ENCODE measurements at places on chromosomes 12 and 14. TPM values are rescaled to one million over a fixed set of nuclear protein-coding genes. Genes with fewer than 3 reads are reported as not detected.
A peak's percentile ranks its signal among the peaks of the same experiment; 100 is the strongest.

DNA sequence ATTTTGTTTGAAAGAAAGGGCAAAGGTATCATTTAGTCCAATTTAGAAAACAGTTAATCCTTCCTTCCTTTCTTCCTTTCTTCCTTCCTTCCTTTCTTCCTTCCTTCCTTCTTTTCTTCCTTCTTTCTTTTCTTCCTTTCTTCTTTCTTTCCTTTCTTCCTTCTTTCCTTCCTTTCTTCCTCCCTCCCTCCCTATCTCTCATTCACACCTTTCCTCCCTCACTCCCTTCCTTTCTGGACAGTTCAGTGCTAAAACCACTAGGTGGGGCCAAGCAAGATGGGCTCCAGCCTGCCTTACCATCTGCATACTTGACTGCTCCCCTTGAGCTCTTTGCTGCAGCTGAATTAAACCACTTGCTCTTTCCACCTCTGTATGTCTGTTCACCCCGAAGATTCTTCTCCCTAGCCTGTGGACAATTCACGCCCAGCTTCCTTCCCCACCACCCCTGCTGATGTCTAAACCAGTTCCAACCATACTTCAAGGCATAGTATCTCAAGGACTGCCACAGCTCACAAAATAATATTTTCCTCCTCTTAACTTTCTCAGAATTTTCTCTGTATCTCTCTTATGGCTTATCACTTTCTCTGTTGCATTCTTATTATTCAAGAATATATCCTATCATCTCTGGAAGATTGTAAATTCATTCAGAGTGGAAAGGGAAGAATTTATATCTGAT, 78.0 kb downstream of the DBX2 start:
- no peak overlapping the region for H3K4me3 ChIP-seq
- H3K27ac ChIP-seq, result no peak overlapping the region
- H3K4me1 ChIP-seq, result no peaks in the 10 kb centered on the region
- no peaks in the 10 kb centered on the region for H3K36me3 ChIP-seq
- no peaks in the 10 kb centered on the region for H3K27me3 ChIP-seq

The ALDH1L2 gene
- total RNA-seq, result 63.9 TPM

The RNASE3 gene
- not detected for total RNA-seq

- H3K4me1 ChIP-seq, result peaks cover 7% of the 10 kb centered on the region
- no peak overlapping the region for H3K27ac ChIP-seq
- no peak for DNase-seq
- peaks cover 47% of the 10 kb centered on the region for H3K27me3 ChIP-seq
Measured at GRCh38 chr14:91416744-91417119, 888 bp downstream of the CCDC88C start.

DNA sequence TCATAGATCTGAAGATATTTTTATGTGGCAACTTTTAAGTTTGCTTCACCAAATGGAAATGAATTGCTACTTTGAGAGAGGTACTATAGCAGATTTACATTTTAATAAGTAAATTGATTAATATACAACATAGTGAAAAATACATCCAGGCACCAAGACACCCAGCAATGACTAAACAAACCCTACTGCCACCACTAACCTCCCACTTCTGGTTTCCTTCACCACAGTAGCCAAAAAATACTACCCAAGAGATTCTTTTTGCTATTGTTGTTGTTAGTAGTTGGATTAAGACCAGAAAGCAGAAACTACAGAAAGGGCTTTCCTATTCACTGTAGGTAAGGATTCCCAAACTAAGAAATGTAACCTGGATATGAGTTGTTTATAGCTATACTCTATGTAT, 54.1 kb downstream of the COCH start:
- H3K4me3 ChIP-seq, result no peak overlapping the region
- H3K36me3 ChIP-seq, result peaks cover 9% of the 10 kb centered on the region
- H3K4me1 ChIP-seq, result no peaks in the 10 kb centered on the region
- no peak overlapping the region for H3K27ac ChIP-seq
- DNase-seq, result no peak

The PPP4R4 gene
- 0.29 TPM for total RNA-seq

DNA sequence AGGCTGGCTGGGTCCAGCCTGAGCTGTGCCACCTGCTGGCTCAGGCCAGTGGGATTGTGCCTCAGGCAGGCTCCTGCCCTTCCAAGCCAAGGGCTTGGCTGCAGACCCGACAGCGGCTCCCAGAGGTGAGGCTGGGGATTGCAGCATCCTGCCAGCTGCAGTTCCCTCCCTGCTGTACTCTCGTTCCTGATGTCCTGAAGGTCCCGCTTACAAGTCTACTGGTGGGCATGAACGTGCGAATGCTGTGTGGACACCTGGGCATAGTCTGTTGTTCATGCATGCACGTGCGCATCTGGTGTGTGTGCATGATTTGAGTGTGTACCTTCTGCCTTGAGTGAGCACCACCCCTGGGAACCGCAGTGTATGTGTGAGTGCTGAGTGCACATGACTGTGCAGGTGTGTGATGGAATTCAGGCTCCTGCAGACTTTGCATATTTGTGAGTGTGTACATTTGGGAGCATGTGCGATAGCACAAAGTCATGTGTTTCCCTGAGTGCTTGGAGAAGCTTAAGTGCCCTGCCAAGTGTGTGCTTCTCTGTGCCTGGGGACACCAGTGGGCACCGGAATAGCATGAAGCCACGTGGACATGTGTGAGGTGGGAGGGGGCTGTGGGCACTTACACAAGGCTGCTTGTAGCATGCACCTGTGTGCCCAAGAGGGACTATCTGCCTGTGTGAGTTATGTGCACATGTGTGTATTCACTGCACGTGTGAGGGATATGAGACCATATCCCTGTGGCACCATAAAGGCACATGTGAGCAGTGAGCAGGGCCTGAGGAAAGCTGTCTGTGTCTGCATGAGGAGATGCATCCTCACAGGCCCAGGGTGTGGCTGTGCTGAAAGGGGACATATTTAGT, 19.3 kb upstream of the KRT7 start:
- no peaks in the 10 kb centered on the region for H3K27me3 ChIP-seq
- H3K27ac ChIP-seq, result no peak overlapping the region
- H3K4me1 ChIP-seq, result peaks cover 21% of the 10 kb centered on the region
- H3K36me3 ChIP-seq, result no peaks in the 10 kb centered on the region
- H3K4me3 ChIP-seq, result no peak overlapping the region

DNA sequence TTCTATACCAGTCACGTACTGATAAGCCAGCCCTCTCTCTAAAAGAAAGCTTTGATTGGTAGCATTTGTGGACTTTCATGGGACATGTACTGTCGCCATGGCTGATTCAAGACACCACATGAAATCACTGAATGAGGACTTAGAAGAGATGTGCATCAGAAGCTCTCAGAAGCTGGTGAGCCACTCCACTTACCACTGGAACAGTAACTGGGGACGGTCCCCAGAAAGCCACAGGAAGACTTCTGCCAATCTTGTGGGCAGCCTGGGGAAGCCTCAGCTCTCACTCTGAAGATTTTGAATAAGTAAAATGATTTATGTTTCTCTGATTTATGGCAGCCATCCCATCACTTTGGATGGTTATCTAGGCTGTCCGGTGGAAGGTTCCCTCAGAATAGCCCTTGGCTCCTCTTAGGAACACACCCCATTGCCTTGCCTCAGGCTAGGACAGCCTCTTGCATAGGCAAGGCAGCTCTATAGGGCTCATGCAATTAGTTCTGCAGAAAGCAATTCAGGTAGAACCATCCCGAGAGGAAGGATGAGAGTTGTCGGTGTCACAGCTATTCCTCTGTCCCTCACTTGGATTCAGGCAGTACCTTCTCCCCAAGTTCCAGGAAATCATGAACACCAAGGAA, 9.8 kb downstream of the DHRS1 start:
- H3K36me3 ChIP-seq, result peaks cover 33% of the 10 kb centered on the region
- no peaks in the 10 kb centered on the region for H3K27me3 ChIP-seq
- no peaks in the 10 kb centered on the region for H3K4me1 ChIP-seq
- DNase-seq, result no peak
- no peak overlapping the region for H3K27ac ChIP-seq

GRCh38 chr14:60008042-60008441, 83.7 kb upstream of the PCNX4 start:
- no peaks in the 10 kb centered on the region for H3K27me3 ChIP-seq
- DNase-seq, result no peak
- H3K4me3 ChIP-seq, result no peak overlapping the region
- H3K36me3 ChIP-seq, result no peaks in the 10 kb centered on the region

The MAP1LC3B2 gene
- 0.29 TPM for total RNA-seq

- no peak overlapping the region for H3K4me3 ChIP-seq
- no peak overlapping the region for H3K27ac ChIP-seq
- DNase-seq, result no peak
- H3K36me3 ChIP-seq, result no peaks in the 10 kb centered on the region
Measured at GRCh38 chr12:87303396-87304012, 725.7 kb downstream of the C12orf50 start.

DNA sequence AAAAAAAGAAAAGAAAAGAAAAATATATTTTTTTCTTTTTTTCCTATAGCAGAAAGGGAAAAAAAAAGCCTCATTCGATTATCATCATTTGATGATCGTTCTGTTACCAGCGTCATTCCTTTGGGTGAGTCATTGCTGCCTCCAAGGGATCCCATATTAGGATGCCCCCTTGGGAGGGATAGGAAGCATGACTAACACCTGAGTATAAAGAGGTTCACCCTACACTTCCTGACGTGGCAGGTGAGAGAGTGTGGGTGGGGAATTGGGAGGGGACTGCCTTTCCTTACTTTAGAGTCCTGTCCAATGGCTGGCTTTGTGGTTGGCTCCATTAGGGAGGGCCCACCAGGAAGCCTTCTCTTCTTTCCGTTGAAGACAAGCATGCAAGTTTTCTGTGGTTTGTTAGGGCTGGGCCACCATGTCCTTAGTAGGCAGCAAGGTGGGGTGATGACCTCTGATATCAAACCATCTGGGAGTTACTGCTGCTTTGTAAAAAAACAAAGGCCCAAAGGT, 56.1 kb upstream of the FUT8 start:
- peak overlapping the region; percentile 46 for H3K27ac ChIP-seq
- no peaks in the 10 kb centered on the region for H3K36me3 ChIP-seq
- H3K4me3 ChIP-seq, result no peak overlapping the region
- peak; percentile 83 for DNase-seq
- no peaks in the 10 kb centered on the region for H3K27me3 ChIP-seq
- H3K4me1 ChIP-seq, result peaks cover 9% of the 10 kb centered on the region

- no peaks in the 10 kb centered on the region for H3K27me3 ChIP-seq
- no peak overlapping the region for H3K4me3 ChIP-seq
- no peaks in the 10 kb centered on the region for H3K36me3 ChIP-seq
- H3K4me1 ChIP-seq, result peaks cover 11% of the 10 kb centered on the region
- H3K27ac ChIP-seq, result no peak overlapping the region
Measured at GRCh38 chr14:56175773-56176172, 57.6 kb downstream of the PELI2 start.

DNA sequence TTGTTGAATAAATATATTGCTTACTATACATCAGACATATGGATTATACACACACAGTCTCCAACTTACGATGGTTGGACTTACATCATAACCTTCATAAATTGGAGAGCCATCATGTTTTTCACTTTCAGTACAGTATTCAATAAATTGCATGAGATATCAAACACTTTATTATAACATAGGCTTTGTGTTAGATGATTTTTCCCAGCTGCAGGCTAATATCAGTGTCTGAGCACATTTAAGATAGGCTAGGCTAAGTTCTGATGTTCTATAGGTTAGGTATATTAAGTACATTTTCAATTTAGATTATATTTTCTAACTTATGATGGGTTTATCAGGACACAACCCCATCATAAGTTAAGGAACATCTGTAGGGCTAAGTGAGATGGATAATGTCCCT, 17.9 kb upstream of the KRR1 start:
- no peaks in the 10 kb centered on the region for H3K27me3 ChIP-seq
- DNase-seq, result no peak
- no peak overlapping the region for H3K4me3 ChIP-seq
- peaks cover 4% of the 10 kb centered on the region for H3K4me1 ChIP-seq
- no peaks in the 10 kb centered on the region for H3K36me3 ChIP-seq

- H3K4me3 ChIP-seq, result no peak overlapping the region
- no peak for DNase-seq
- peaks cover 70% of the 10 kb centered on the region for H3K36me3 ChIP-seq
- H3K27me3 ChIP-seq, result no peaks in the 10 kb centered on the region
- no peaks in the 10 kb centered on the region for H3K4me1 ChIP-seq
Measured at GRCh38 chr12:131987552-131987951, 37.8 kb downstream of the EP400 start.

Data from osteoblast (primary cell).